ENCODE measurements at places on chromosomes 4 and X.
A peak's percentile ranks its signal among the peaks of the same experiment; 100 is the strongest.

GRCh38 chr4:107578321-107578720 lies 141.7 kb downstream of the PAPSS1 start:
- no peak for DNase-seq

DNA sequence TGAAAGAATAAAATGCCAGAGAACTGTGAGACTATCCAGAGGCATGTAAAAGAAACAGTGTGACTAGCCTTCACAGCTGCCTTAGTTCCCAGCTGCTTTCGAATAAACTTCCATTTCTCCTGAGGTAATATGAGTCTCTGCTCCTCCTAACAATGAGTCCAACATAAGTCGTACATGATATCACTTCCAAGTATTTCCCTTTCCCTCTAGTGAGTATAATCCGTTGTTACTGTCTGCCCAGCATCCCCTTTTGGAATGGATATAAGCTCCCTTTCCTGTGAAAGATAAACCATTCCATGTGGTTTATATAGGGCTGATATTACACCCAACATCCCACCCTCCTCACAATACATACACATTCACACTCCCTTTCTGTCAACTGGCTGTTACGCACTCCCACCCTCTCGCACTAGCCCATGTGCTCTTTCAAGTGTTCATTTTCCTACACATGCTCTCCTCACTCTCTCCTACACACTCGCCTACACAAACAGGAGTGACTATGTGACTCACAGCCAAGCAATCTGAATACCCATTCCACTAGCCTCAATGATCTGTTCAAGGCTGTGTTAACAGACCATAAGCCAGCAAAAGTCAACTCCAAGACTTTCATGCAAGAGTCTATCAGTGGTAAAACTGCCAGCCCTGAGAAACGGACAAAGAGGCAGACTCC lies 5.0 kb downstream of the NAF1 start:
- DNase-seq, result no peak

- DNase-seq, result no peak
These were observed 40.4 kb downstream of the EFHC2 start for GRCh38 chrX:44303119-44303518.

GRCh38 chr4:41425650-41426049 lies 112.3 kb upstream of the LIMCH1 start:
- DNase-seq, result no peak

- DNase-seq, result no peak
These were observed 545.0 kb downstream of the GABRG1 start for GRCh38 chr4:45578874-45579273.

GRCh38 chr4:58776627-58777026 lies 1666.4 kb upstream of the IGFBP7 start:
- DNase-seq, result no peak

GRCh38 chr4:148224476-148224875 lies 217.7 kb downstream of the NR3C2 start:
- DNase-seq, result no peak

DNA sequence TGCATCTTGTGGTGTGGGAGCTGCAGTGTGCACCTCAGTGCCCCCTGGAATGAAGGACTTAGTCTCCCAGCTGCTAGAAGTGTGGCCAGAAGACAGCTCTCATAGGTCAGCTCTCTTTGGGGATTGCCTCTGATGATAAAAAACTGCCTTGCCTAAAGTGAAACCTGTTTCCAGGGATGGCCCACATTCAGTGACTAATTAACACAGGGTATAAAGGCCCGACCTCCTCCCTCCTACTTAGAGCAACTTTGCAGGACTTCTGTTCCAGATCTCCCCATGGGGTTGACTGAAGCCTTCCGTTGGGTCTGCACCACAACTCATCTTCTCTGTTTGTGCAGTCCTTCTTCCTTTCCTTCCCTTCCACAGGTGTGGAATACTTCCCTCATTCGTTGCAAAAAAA lies 53.2 kb downstream of the SPINK2 start:
- no peak for DNase-seq

- DNase-seq, result no peak
These were observed 687 bp upstream of the ZNF275 start for GRCh38 chrX:153333266-153333665.

DNA sequence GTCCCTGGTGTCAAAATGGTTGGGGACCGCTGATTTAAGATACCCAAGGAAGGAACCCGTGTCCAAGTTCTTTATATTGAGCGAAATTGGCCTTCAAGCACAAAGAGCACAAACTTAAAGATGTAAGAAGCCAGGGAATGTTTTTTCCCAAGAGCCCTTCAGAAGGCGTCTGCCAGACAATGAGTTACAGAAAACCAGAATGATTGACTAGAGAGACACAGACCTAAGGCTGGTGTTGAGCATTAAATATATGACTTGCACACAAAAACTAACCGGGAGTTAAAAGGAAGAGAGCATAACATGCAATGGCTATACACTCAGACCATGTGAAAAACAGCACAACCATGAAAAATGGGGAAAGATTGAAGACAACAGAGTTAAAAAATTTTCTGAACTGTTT lies 157.5 kb upstream of the FAM9B start:
- no peak for DNase-seq

DNA sequence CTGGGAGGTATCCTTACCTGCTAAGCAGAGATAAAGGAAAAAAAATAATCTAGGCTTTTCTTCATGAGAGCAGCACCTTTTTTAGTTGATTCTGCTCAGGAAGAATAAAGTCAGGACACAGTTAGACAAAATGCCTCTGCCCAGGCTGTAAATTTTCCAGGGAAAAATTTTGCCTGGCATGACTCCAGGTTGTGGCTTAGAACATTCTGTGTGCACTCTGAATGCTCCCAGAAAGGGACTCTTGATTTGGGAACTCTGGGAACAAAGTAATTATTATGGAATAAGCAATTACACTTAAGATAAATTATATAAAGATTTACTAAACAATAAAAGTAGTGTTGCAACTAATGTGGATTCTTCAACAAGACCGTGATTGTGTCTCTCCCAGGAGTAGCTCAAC lies 826.2 kb upstream of the TENM3 start:
- DNase-seq, result no peak

DNA sequence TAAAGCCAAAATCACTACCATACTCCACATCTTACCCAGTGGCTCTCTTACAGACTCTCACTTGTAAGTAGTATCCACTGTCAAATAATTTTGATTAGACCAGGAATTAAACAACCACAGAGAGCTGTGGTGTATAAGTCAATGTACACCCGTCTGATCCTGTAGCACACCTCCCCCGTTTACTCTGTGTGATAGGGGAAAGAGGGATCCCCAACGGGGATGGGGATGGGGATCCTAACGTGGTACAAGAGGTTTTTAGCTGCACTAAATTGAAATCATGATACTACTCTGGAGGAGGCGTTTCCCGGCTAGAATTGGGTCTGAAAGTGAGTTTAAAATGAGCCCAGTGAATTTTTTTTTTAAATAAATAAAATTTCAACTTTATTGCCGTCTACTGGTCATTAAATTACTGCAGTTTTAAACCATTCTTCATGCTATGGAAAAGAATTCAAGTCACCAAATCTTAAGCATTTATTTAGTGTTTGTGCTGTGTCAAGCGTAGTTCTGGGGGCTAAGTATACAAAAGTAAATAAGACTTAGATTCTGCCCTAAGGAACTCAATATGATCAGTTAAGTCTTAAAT lies 76.6 kb downstream of the INTS12 start:
- no peak for DNase-seq

- DNase-seq, result peak; percentile 64
These were observed 3.2 kb upstream of the RS1 start for GRCh38 chrX:18674788-18675735.

DNA sequence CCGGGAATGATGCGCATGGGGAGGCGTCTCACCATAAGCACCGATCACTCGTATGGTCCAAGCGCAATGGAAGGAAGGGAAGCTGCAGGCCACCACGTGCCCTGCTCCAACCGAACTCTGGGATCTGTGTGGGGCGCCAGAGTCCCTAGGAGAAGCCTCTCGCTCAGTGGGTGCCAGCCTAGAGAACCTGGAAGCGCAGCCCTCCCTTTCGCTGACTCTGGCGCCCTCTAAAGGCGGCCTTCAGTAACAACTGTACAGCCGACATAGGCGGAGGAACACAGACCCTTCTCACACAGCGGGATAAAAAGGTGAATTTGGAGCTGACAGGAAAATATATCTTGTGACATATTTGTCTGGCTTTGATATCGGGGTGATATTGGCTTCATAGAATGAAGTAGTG lies 76.0 kb downstream of the INTS6L start:
- peak; percentile 1 for DNase-seq

- no peak for DNase-seq
These were observed 237.4 kb upstream of the UGT8 start for GRCh38 chr4:114361249-114361648.

DNA sequence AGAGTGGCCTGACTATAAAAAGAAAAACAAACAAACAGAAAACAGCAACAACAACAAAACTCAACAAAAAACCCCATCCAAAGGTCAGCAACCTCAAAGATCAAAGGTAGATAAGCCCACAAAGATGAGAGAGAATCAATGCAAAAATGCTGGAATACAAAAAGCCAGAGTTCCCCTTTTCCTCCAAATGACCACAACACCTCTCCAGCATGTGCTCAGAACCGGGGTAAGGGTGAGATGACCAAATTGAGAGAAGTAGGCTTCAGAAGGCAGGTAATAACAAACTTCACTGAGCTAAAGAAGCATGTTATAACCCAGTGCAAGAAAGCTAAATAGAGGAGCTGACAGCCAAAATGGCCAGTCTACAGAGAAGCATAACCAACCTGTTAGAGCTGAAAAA lies 43.5 kb upstream of the ANTXR2 start:
- DNase-seq, result no peak

GRCh38 chrX:66015152-66015831 lies 24.6 kb downstream of the VSIG4 start:
- no peak for DNase-seq

GRCh38 chrX:1434871-1435240 lies 17.9 kb downstream of the ASMTL start:
- no peak for DNase-seq

DNA sequence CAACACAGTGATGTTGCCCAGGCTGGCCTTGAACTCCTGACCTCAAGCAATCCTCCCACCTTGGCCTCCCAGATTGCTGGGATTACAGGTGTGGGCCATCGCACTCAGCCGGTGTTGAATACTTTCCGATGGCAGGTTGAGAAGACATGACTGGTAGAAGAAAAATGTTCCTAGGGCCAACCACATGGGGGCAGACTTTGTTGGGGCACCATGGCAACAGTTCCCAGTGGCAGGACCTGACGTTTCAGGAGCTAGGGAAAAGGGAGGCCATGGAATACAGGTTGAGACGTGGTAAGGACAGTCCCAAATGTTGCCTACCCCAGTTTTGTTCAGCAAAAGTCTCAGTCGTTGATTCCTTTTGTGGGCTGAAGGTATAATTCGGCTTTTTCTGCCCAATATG lies 134.6 kb downstream of the ASMT start:
- no peak for DNase-seq

GRCh38 chr4:156111686-156112085 lies 158.0 kb upstream of the CTSO start:
- DNase-seq, result no peak

GRCh38 chrX:39560271-39560670 lies 537.5 kb downstream of the BCOR start:
- DNase-seq, result no peak

DNA sequence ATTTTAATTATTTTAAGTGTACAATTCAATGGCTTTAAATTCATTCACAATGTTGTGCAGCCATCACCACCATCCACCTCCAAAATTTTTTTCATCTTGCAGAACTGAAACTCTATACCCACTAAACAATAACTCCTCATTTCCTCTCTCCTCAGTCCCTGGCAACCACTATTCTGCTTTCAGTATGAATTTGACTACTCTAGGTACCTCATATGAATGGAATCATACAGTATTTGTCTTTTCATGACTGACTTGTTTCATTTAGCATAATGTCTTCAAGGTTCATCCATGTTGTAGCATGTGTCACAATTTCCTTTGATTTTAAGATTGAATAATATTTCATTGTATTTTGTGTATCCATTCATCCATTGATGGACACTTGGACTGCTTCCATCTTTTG lies 46.9 kb downstream of the KIF4A start:
- no peak for DNase-seq

- no peak for DNase-seq
These were observed 89.6 kb downstream of the SCD5 start for GRCh38 chr4:82708982-82709381.

DNA sequence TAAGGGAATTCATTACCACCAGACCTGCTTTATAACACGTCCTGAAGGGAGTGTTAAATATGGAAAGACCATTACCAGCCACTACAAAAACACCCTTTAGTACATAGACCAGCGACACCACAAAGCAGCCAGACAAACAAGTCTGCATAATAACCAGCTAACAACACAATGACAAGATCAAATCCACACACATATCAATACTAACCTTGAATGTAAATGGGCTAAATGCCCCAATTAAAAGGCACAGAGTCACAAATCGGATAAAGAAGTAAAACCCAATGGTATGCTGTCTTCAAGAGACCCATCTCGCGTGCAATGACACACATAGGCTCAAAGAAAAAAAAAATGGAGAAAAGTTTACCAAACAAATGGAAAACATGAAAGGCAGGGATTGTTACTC lies 36.9 kb downstream of the FGF16 start:
- DNase-seq, result no peak

DNA sequence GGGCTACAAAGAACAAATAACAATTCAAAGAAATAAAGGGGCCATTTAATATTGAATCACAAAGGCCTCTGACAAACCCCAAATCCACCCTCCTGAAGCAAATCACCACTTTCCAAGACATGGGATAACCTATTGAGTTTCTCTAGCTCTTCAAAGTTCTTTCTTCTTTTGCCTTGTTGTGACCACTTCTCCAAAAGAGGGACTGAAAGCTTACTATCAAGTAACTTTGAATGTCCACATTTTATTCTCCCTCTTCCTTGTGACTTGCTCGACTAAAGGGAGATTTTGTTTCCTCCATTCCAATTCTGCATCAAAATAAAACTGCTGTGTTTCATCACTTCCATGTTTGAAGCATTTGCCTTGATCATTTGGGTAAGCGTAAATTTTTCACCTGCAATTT lies 166.6 kb upstream of the SLC7A11 start:
- DNase-seq, result no peak

DNA sequence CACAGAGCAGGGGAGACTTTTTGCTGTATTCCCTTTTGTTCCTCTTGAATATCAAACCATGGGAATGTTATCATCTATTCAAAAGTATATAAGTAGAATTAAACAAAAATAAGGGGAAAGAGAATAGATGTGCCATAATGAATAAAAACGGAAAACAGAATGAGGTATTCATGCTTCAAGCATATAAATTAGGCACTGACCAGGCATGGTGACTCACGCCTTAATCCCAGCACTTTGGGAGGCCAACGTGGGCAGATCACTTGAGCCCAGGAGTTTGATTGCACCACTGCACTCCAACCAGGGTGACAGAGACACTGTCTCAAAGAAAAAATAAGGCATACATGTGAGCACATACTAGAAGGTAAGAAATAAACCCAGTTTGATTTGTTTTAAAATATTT lies 16.3 kb upstream of the NEUROG2 start:
- DNase-seq, result no peak

Measured in LoVo (cell line).